ENCODE measurements at places on chromosomes 1 and 21.

DNA sequence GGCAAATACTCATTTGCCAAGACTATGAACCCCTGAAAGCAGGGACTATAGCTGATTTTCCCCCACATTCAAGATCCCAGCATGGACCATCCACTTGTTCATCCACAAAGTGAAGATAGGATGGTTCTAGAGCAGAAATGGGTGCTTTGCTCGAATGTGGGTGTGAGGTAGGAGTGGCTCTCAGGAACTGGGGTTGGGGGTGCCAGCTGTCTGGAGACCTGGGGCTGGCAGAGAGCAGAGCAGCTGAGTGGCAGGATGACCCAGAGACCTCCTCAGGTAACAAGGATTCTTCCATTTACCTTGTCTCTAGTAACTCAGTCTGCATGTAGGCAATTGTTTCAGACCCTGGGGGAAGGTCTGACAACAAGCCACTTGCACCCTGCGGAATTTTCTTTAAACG, 6.0 kb downstream of the S100A9 start:
- DNase-seq = no peak

- DNase-seq = peak; percentile 43
Measured at GRCh38 chr1:26110731-26111529, 694 bp upstream of the PDIK1L start.

GRCh38 chr1:150259217-150259616, 1.6 kb downstream of the CA14 start:
- no peak for DNase-seq

- no peak for DNase-seq
Measured at GRCh38 chr1:12052008-12052573, 11.0 kb upstream of the TNFRSF8 start.

DNA sequence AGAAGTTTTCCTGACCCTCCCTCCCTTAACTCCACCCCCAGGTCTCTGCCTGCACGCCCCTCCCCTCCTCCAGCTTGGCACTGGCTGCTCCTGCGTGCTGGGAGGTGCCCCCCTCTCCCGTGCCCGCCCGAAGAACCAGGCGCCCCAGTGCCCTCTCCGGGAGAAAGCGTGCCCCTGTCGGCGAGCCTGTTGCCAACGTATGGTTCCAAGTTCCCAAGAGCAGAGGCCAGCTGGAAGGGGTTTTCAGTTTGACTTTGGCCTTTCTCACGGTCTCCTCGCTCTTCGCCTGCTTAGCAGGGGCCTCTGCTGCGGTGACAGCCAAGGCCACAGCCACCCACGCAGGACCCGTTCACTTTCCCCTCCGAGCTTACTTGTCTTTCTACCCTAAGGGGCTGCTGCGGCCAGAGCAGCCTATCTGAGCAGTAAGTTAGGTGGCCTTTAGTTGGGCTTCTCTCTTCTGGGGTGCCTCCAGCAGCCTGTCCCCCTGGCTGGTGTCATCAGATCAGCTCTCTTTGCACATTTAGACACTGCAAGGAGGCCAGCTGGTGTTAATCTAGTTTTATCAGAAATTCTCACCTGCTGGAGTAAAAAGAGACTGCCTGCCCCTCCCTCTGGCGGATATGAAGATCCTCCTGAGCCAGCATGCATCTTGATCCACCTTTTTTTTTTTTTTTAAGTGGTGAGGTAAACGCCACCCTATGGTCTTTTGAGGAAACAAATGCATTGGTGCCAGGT, 1.5 kb downstream of the STUM start:
- DNase-seq = no peak

DNA sequence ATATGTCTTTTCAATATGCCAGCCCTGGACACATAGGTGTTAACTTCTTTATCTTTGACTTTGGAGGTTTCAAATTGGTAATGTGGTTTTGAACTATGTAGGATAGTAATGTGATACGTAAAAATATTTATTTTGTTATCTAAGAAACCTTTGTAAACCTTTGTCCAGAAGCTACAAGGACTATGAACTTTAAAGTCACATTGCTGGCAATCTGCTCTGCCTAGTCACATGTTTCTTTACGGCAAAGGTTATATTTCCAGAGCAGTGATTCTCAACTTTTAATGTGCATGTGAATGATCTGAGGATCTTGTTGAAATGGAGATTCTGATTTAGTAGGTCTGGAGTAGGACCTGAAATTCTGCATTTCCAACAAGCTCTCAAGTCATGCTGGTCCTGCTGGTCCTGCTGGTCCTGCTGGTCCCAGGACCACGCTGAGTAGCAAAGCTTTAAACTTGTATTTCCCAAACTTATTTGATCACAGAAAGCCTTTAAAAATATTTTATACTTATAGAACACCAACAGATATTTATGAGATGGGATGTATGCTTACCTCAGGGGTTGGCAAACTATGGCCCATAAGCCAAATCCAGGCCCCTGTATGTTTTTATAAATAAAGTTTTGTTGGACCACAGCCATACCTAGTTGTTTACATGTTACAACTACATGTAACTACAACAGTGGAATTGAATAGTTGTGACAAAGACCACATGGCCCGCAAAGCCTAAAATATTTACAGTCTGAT, 57.9 kb upstream of the QSOX1 start:
- no peak for DNase-seq

DNA sequence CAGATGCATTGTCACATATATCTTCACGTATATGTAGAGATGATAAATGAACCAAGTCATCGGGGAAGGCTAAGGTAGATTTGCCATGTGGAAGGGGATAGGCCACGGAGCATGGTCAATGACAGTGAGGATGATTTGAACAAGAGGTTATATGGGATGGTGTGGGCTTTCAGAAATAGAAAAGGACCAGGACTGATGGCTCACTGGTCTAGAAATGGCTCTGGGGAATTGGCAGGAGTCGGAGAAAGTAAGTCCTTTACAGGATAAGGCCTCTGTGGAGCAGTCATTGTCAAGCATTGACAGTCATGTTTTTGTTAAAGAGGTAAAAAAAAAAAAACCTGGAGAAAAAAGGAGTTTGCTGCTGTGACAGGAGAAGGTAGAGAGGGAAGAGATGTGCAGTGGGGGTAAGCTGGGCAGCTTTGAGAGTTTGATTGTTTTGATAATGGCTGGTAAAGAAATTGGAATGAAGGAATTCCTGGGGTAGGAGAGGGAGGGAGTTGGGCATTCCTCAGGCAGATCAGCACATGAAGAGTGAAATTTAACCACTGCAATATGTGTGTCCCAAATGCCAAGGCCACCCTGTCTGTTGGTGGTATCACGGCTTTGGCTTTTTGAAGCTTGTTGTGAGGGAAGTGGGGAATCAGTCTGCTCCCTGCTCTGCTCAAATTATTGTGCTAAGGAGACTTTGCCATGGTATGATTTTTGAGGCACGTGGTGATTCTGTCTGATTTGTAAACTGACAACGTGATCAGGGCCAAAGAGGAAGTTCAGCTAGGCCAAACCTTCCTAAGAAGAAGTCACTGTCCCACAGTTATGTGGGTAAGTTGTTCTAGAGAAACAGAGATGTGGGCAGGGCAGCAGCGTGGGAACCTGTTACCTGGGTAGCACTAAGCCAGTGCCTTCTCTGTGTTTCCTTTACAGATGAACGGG, 26.0 kb downstream of the MACF1 start:
- no peak for DNase-seq

- no peak for DNase-seq
Measured at GRCh38 chr1:180571060-180571831, 12.5 kb downstream of the OVAAL start.

DNA sequence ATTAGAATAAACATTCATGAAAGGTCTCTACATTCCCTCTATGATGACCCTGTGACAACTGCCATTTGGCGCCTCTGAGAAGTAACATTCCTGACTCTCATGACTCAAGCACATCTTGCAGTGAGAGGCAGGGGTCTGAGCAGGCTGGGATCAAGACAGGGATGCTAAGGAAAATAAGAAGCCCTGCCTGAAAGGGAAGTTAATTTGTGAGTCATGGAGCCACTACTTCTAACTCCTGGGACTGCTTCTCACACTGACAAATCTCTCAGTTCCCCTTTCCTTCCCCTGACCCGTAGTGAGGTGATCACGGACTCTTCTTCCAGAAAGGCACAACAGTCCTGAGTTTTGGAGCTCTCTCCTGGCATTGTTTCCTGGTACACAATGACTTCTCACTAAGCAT, 231.9 kb downstream of the TNR start:
- DNase-seq = no peak

- no peak for DNase-seq
Measured at GRCh38 chr1:103496014-103496635, 29.4 kb upstream of the RNPC3 start.

DNA sequence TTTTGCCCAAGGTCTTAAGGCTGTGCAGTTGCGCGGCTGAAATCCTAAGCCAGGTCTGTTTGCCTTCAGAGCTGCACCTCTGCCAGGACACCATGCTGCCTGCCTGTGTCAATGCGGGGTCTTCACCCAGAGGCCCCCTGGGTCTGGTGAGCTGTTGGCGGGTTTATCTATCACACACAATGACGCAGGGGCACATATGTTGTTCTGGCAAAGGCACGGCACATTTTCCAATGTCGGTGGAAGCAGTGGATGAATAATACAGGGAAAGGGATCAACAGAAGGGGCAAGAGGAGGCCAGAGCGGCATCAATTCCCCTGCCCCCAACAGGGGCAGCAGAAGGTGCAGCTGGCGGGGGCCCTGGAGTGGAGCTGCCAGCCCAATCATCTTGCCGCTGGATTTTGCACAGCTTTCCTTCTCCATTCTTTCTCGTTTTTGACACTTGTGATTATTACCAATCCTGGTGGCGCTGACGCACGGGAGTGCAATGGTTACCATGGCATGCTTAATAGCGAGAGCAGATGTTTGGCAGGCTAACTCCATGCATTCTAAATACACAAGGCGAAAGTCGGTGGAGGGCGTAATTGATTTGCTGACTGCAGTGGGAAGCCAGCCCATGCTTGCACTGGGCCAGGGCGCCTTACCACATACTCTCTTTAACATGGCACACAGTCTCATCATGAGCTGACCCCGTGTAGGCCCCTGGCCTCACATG, 45.8 kb upstream of the CYP2J2 start:
- no peak for DNase-seq

GRCh38 chr1:30290581-30290980, 432.8 kb downstream of the MATN1 start:
- no peak for DNase-seq

- DNase-seq = no peak
Measured at GRCh38 chr21:36470294-36470693, 9.6 kb downstream of the CLDN14 start.

DNA sequence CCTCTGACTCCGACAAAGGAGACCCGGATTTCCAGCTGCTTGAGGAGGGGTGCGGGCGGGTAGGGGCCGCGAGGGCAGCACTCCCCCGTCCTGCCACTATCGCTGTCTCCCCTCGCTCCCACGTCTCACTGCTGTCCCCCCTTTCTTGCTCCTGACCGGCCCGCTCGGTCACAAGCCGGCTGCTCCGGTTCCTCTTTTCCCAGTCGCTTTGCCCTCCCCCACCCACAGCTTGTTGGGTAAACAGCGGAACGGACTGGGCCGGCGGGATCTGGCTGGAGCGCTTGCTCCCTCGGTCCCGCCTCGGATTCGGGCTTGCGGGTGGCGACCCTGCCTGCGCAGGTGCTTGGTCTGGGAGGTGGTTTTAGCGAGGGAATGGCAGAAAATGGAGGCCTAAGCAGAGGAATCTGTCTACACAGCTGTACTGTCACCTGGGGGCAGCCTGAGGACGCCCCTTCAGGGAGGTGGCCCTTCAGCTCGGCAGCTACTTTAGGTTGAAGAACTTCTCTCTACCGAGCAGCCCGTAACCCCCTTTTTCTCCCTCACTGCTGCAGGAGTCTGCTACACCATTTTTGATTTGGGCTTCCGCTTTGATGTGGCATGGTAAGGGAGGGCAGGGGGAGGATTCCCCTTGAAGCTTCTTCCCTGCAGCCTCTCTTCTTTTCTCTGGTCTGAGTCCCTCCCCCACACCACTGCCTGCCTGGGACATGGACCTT, 645 bp downstream of the ATP6V0B start:
- DNase-seq = no peak

DNA sequence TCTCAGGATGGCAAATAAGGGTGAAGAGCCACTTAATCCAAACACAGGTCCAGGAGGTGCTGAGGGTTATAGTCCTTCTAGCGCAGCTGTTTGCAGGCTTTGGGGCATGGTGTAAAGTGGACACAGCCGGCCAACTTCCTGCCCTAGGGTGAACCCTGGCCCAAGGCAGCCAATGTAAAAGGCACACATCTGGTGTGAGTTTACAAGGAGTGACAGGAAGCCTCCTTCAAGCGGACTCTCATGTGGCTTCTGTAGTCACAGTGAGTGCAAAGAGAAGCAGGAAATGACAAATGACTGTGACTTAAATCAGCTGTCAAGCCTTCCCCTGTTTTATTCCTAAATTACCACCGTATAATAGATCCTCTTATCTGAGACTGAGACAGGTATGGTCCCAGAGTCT, 213.0 kb downstream of the CRB1 start:
- no peak for DNase-seq

GRCh38 chr1:228871314-228872061, 136.2 kb downstream of the RHOU start:
- no peak for DNase-seq

GRCh38 chr1:10958614-10959013, 53.8 kb upstream of the TARDBP start:
- no peak for DNase-seq

DNA sequence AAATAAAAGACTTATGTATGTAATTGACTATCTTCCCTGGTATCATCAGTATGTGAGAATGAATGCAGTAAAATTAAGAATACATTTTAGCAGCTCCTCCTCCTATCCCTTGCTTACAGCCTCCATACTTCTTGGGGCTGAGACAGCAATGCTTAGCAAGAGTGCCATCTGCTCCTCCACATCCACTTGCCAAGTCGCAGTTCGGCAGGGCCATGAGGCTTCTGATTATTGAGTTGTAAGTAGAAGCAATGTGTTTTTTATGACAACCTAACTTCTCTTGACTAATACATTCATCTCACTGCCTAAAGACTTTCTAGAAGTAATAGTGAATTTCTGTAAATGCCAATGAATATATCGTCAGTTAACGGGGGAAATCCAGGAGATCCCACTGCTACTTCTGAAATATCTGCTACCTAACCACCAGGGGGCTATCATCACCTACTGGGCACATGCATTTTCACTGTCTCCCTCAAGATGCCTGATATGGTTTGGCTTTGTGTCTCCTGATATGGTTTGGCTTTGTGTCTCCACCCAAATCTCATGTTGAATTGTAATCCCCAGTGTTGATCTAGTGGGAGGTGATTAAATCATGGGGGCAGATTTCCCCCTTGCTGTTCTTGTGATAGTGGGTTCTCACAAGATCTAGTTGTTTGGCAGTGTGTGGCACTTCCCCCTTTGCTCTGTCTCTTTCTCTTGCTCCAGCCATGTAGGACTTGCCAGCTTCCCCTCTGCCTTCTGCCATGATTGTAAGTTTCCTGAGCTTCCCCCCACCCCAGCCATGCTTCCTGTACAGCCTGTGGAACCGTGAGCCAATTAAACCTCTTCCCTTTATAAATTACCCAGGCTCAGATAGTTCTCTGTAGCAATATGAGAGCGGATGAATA, 59.6 kb downstream of the EXTL2 start:
- DNase-seq = no peak

Data from activated CD4-positive, CD25-positive, alpha-beta regulatory T cell (primary cell).